ENCODE measurements at places on chromosomes 12 and 14. TPM values are rescaled to one million over a fixed set of nuclear protein-coding genes. Genes with fewer than 3 reads are reported as not detected.

Gene KRT2
- not detected for total RNA-seq

Gene BCL2L14
- not detected for total RNA-seq

Gene NAV3
- 9.6 TPM for total RNA-seq

Gene WNT1
- total RNA-seq = not detected

Gene P2RX7
- 1.7 TPM for total RNA-seq
